Mesothelial cell of epicardium (in vitro differentiated cells): ENCODE measurements at places on chromosomes 3 and 15.

GRCh38 chr3:151827816-151828215, 13.9 kb downstream of the AADAC start:
- no peak for DNase-seq

DNA sequence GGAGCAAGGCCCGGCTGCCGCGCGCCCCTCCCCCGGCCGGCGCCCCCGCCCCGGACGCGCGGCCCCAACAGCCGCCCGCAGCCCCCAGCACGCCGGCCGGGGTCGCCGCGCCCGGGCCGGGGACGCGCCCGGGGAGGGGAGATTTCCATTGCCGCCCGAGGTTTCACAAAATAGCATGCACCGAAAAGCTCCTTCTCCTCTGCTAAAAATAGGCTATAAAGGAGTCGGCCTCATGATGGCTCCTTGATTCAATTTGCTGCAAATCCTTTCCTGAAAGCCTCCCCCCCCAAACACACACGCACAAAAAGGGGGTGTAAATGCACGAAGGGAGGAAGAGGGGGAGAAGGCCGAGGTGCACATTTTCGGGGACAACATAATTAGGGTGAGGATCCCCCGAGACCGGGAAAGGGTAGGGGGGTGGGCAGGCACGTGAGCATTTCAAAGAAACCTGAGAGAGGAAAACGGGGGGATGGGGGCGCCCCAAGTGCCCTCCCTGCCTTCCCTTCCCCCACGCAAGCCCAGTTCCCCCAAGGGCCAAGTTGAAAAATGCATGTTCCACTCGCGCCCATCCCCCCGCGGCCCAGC, 734 bp downstream of the TBL1XR1 start:
- DNase-seq = peak; percentile 22

GRCh38 chr3:172839679-172840078, 89.2 kb downstream of the ECT2 start:
- DNase-seq = no peak

GRCh38 chr3:45596290-45596791, 1.8 kb downstream of the LIMD1 start:
- DNase-seq = no peak

DNA sequence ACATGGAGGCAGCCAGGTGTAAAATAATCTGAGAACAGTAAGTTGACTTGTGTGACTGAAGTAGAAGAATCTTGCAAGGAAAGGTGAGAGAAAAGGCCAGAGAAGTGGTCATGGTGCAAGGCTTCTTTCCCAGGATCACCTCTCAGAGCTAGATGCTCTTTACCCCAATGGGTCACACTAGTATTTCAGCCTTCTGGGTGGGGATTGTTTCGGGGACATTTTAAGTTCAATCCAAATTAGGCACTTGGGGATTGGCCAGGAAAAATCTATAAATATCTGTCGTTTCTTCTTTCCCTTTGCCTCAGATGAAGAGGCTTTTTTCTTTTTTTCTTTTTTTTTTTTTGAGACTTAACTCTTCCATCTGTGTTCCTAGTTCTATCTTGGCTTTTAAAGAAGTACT, 188.0 kb downstream of the KLHL25 start:
- no peak for DNase-seq

DNA sequence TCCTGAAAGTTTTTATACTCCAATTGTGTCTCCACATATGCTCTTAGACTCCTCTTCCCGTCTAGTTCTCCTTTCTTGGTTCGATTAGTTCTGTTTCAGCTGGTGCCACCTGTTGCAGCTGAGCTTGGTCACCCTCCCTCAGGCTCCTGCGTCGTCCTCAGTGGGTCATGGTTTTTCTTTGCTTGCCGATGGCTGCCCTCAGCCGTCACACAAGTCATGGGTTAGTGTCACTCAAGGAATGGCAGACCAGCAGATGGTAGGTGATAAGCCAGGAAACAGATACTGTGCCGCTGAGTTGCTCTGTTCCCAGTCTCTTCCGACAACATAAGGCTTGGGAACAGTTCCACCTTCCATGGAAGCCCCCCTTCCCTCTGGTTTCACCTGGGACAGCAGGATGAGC, 109.9 kb downstream of the IGF1R start:
- DNase-seq = no peak

GRCh38 chr3:59734061-59734460, 684.2 kb upstream of the CFAP20DC start:
- no peak for DNase-seq
